ENCODE measurements at places on chromosomes 2 and 18.

GRCh38 chr2:21102356-21102755 lies 21.4 kb upstream of the TDRD15 start:
- DNase-seq, result no peak

DNA sequence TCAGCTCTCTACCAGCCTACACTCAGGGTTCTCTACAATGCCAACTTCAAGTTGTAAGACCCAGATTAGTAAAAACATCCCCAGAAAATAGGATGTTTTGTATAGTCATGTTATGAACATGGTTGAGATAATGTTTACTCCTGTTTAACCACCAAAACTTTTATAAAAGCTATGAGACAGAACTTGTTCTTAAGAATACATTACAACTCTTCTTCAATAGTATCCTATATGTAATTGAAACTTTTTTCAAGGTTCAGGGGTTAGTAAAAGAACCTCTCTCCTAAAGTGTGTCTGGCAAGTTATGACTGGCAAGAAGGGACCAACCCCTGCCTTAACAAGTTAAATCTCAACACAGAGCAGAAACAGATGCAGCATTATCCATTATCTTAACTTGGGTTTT lies 118.8 kb upstream of the STK17B start:
- no peak for DNase-seq

- DNase-seq, result no peak
Measured at GRCh38 chr2:98946855-98947254, 10.8 kb upstream of the CRACDL start.

GRCh38 chr2:8432706-8433336 lies 249.0 kb upstream of the ID2 start:
- no peak for DNase-seq

DNA sequence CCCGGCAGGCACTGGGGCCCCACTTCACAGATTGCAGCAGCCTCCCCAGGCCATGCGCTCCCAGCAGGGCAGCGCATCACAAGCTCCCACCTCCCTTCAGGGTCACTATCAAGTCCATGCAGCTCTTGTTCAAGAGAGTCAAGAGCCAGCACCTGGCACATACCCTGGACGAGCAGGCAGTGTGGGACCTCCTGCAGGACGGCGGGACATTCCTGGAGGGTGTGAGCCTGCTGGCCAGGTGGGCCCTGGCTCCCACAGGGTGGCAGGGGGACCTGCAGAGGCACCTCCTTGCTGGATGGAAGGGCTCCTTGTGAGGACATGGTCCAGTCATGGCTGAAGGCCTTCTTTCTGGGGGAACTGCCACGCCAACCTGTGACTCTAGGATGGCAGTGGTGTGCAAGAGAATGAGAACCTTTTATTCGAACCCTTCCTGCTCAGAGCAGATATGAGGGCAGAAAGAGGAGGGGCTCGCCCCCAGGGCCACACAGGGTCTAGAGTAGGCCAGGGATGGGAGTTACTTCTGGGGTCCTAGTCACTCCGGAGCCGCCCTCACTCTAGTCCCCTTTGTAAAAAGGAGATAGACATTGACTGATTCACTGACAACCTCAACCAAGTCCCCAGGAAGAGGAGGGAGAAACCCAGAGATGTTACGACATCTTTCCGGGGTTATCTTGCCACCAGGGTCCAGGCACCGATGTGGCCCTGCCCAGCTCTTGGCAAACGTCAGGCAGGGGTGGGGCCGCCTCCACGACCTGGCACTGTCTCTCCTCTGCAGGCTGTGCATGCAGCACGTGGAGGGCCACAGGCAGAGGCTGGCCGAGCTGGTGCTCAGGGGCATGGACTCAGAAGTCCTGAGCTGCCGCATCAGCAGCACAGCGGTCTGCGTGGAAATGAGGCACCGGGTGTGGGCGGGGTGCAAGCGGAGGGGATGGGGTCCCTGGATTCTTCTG lies 31.3 kb downstream of the HJURP start:
- no peak for DNase-seq

Measured in mucosa of descending colon (tissue), 3 donors.